Neural crest cell (in vitro differentiated cells): ENCODE measurements at places on chromosomes 16 and 17. TPM values are rescaled to one million over a fixed set of nuclear protein-coding genes. Genes with fewer than 3 reads are reported as not detected.

DNA sequence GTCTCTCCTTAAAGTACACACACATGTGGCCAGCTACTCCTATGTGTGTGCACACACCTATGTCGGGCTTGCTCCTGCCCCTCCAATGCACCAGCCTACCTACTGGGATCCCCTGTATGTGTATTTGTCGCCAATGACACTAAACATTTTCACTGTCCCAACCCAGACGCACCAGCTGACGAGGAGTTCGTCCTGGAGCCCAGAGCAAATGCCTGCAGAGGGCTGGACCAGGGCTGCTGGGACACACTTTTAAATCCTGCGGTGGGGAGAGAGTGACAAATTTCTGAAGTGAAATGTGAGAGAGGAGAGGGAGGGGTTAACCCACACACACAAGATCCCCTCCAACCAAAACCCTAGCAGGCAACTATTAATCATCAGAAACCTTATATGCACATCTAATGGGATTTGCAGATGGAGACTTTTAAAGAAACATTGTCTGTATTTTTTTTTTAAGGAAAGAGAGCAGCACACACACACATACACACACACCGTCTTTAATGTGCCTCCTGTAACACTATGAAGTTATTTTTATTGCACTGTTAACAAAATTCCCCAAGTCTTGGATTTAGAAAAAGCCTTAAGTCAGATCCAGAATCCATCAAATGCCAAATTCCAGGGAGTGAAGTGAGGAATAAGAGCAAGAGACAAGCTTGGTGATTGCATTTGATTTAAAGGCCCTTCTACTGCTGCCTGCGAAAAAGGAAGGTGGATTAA lies at the start of gene MEOX1:
Gene MEOX1, minus strand, starts transcription at position 224 of the 714 bp plus-strand sequence. CDS start 388 bp downstream, outside the sequence.
- H3K4me3 ChIP-seq: peak within 1 kb of the TSS; percentile 27
- H3K4me1 ChIP-seq: peaks cover 48% of the 10 kb centered on the region
- H3K27ac ChIP-seq: no peak within 1 kb of the TSS
- DNase-seq: no peak
- H3K36me3 ChIP-seq: no peaks in the 10 kb centered on the region

- peak overlapping the region; percentile 73 for H3K4me3 ChIP-seq
- peaks cover 11% of the 10 kb centered on the region for H3K36me3 ChIP-seq
- peaks cover 29% of the 10 kb centered on the region for H3K4me1 ChIP-seq
- DNase-seq: peak; percentile 93
- H3K27me3 ChIP-seq: peaks cover 13% of the 10 kb centered on the region
Measured at GRCh38 chr16:85659805-85660511, 28.8 kb downstream of the GINS2 start.

DNA sequence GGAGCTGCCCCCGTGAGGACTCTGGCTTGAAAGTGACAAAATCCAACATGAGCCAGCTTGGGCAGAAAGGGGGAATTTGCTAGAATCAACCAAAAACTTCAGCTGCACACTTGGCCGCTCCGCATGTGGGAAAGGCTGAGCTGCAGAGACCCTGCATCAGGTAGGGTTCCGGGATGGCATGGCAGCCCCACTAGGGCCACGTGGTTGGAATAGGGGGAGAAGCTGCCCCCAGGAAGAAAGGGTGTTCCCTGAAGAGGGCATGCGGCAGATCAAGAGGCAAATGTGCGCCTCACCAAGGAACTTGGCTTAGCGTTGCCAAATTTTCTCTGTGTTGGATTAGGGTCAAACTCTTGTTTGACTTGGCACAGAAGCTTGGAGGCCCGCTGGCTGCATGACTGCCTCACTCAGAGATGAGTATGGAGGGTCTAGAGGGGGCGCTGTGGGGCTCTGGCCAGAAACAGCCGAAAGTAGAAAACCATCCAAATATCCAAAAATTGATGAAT lies 29.2 kb upstream of the WFIKKN2 start:
- no peaks in the 10 kb centered on the region for H3K27me3 ChIP-seq
- peaks cover 22% of the 10 kb centered on the region for H3K4me1 ChIP-seq
- H3K36me3 ChIP-seq: no peaks in the 10 kb centered on the region

DNA sequence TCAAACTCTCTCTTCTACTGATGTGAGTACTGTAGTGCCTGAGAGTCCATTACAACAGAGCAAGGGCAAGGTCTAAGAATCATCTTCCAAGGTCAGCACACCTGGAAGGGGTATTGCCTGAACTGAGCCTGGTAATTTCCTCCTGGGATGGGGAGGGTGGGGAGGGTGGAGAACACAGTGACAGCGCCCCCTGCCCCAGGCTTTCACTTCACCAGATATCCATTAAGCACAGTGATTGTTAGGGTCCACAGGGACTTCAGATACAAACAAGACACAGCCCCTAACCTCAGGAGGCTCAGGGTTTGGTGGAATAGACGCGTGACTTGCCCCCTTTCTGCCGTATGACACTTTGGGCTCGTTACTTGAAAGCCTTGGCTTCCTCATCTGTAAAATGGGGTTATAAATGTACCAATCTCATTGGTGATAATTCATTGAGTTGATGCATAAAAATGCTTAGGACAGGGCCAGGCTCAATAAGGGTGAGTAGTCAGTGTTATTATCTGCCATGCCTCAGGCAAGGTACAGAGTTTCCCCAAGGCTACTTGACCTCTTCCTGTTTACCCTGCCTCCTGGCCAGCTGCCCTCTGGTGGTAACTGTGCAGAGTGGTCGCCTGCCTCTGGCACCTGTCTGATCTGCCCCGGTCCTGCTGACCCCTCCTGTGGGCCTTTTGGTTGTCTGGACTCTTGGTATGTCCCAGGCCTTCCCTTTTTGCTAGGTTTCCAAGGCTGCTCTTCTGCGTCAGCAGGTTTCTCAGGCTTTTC lies 13.1 kb upstream of the BRD7 start:
- DNase-seq: no peak
- H3K27ac ChIP-seq: peak overlapping the region; percentile 67
- H3K27me3 ChIP-seq: no peaks in the 10 kb centered on the region
- no peaks in the 10 kb centered on the region for H3K36me3 ChIP-seq
- H3K4me3 ChIP-seq: no peak overlapping the region

DNA sequence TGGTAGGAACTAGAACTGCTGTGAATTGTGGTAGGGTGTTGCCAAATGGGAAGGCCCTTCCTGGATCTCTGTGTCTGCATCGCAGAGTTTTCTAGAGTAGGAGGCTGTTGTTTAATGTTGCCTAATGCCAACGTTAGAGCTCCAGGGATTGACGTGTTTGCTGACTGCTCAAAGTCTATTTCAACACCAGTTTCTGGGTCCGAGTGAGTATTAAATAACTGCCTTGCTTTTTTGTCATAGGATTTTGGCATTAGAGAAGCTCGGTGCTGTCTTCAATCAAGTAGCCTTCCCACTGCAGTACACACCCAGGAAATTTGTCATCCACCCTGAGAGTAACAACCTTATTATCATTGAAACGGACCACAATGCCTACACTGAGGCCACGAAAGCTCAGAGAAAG lies 40.0 kb downstream of the SF3B3 start:
- no peak for DNase-seq
- no peaks in the 10 kb centered on the region for H3K4me1 ChIP-seq
- H3K27ac ChIP-seq: no peak overlapping the region
- no peaks in the 10 kb centered on the region for H3K27me3 ChIP-seq

- peaks cover 4% of the 10 kb centered on the region for H3K36me3 ChIP-seq
- no peak overlapping the region for H3K4me3 ChIP-seq
- H3K4me1 ChIP-seq: no peaks in the 10 kb centered on the region
- DNase-seq: no peak
- H3K27me3 ChIP-seq: no peaks in the 10 kb centered on the region
- no peak overlapping the region for H3K27ac ChIP-seq
Measured at GRCh38 chr16:12675852-12676251, 127.8 kb downstream of the CPPED1 start.

TMIGD1 gene
- not detected in 2 replicates for total RNA-seq

ENKD1 gene
- total RNA-seq: 23.3 and 24.5 TPM in 2 replicates

DNA sequence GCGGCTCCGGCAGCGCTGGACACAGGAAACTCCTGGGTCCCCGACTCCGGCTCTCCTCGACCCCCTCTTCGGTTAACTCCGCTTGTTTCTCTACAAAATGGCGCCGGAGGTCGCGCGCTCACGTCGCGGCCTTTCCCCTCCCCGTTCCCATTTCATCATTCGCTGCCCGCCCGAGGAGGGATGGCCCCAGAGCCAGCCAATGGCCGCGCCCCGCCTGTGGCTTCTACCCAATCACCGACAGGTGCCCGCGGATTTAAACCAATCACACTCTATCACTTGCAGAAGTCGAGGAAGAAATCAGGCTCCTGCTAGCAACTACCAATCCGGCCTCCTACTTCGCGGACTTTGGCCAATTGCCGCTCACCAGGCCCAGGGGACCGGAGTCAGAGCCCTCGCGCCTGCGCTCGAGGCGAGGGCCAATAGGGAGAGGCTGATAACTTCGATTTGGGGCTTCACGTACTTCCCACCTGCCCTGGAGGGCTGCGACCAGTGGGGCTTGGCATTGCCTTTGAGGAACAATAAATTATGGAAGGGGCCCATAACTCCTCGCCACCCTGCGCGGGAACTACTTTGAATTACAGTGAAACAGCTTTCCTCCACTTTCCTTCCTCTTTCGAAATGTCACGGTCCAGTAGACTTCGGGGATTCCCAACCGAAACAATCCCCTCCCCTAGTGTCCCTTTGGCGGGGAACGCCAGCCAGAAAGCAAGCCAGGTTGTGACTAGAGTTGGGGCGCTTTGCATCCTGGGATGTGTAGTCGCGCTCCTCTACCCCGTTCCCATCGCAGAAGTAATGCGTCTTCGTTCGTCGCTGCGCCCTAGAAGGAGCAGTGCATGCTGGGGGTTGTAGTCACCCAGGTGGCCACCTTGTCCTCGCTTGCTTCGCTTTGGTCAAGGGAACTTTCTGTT lies at the start of gene CNOT1:
Gene CNOT1, minus strand, starts transcription at position 94 of the 908 bp plus-strand sequence. CDS start 30,489 bp downstream, outside the sequence.
- H3K27me3 ChIP-seq: peaks cover 2% of the 10 kb centered on the region
- peaks cover 6% of the 10 kb centered on the region for H3K36me3 ChIP-seq
- peak within 1 kb of the TSS; percentile 100 for H3K27ac ChIP-seq
- peak; percentile 95 for DNase-seq

- H3K4me1 ChIP-seq: peaks cover 6% of the 10 kb centered on the region
- no peaks in the 10 kb centered on the region for H3K36me3 ChIP-seq
- H3K27ac ChIP-seq: no peak overlapping the region
- peaks cover 3% of the 10 kb centered on the region for H3K27me3 ChIP-seq
Measured at GRCh38 chr16:87562201-87562600, 40.1 kb upstream of the JPH3 start.

DNA sequence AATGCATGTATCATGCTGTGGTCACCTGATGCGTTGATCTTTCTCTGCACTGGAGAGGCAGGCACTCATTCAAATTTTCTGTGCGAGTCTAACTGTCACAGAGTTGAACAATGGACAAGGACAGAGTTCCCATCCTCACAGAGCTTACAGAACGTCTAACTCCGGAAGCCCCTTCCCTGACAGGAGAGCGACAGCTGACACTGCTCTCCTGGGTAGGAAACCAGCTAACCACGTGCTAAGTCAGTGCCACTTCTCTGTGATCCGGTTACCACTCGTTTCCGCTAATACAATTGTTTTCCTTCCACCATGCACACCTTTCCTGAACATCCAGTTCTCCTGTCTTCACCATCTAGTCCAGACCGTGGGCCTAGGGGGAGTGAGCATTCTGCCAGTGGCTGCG lies 11.3 kb downstream of the KLHDC4 start:
- H3K4me1 ChIP-seq: no peaks in the 10 kb centered on the region
- no peak for DNase-seq
- H3K4me3 ChIP-seq: no peak overlapping the region
- H3K27me3 ChIP-seq: no peaks in the 10 kb centered on the region
